ENCODE measurements at places on chromosomes 11 and 22. TPM values are rescaled to one million over a fixed set of nuclear protein-coding genes. Genes with fewer than 3 reads are reported as not detected.

DNA sequence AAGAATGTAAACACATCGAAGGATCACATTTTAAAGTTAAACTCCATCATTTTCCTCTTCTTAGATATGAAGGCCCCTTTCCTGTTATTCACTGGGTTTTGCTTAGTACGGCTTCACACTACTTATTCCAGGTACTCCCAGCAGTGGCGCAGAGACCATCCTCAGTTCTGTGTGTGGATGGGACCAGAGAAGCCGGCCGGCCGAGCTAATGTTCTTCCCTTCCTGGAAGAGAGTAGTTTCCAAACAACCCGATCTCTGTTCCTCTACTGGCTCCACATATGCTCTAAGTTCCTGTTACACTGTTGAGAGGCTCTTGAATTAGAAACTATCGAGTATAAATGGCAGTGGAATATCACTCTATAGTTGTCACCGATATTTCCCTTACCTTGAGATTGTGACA, 684 bp upstream of the NFRKB start:
- DNase-seq, result no peak

DNA sequence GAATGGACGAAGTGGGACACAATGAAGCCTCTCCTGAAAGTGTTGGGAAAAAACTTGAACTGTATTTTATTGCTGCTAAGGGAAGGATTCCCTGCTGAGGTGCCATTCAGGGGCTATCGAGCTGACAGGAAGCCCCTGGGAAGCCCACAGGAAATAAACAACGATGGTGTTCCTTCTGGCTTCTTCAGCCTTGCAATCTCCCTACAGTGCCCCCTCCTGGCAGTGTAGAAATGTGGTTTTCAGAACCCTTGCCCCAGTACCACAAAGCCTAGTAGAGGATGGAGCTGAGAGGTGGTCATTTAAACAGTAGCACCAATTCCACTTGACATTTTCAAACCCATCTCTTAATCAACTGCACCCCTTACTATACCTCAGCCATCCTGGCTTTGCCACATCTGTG, 676.7 kb upstream of the ARHGAP42 start:
- no peak for DNase-seq

DNA sequence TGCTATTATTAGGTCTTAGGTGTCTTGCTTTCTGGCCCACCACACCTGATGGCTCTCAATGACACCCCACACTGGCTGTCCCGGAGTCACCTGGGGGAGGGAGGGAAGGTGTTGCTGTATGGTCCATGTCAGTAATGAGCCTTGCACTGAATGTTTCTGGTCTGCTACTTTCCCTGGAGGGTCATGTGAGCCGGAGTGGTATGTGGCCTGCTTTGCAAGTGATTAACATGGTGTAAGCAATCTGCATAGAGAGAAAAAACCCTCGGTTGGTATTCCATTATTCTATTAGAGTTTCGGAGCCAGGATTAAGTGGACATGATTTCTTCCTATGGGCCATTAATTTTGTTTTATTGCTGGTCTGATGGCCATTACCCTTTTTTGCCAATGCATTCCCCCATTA, 63.9 kb downstream of the PKNOX2 start:
- DNase-seq, result no peak

Gene VWCE
- 1.3 TPM for polyA plus RNA-seq

GRCh38 chr11:36594316-36594989, at the start of gene IFTAP:
Gene IFTAP (plus strand): TSS chr11:36594502. CDS start chr11:36610104, 15,602 bp downstream.
- peak; percentile 87 for DNase-seq

All from right renal cortex interstitium (tissue), 3 donors.